Head of caudate nucleus (tissue), 42 donors: ENCODE measurements at places on chromosomes 5 and 9.

DNA sequence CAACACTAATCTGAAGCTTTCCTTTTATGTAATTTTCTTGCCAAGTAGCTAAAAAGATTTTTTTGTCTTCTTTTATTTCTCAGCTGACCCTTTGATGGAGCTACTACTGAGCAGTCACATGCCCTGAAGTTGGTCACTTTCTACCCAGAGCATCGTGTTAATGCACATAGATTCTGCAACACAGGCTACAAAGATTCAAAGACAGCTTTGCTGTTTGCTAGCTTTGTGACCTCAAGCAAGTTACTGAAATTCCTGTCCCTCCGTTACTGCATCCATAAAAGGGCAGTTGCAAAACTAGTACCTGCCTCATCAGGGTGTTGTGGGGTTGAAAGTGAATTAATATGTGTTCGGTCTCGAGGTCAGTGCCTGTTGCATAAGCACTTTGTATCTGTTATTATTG lies 179.9 kb downstream of the GAS1 start:
- DNase-seq: no peak

DNA sequence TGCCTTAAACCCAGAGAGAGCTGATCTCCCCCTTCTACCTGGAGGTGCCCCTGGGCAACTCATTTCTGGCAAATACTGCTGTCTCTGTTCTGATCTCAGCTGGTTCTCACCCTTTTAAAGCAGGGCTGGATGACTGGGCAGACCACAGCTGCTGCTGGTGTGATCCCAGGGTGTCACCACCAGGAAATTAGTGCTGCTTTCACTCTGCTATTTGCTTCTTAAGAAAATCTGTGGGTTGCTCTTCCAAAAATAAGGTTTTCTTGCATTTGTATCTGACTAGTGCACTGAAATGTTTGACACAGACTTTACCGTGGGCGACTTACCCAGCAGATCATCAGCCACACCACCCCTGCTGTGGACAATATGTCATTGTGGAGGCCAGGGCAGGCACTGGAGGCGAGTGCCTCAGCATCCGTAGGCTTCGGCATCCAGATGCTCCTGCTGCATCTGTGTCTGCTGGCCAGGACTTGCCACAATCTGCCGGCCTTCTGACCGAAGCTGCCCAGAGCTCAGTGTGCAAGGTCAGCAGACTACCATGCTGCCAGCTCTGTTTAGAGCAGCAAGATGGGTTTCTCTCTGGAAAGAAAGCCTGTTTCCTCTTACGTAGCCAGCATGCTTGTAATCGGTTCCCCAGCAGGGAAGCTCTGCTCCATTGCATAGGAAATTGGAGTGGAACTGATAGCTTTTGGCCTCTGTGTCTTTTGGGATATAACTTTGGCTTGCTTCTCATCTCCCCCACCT lies 13.6 kb downstream of the ARHGAP26 start:
- DNase-seq: peak; percentile 34

DNA sequence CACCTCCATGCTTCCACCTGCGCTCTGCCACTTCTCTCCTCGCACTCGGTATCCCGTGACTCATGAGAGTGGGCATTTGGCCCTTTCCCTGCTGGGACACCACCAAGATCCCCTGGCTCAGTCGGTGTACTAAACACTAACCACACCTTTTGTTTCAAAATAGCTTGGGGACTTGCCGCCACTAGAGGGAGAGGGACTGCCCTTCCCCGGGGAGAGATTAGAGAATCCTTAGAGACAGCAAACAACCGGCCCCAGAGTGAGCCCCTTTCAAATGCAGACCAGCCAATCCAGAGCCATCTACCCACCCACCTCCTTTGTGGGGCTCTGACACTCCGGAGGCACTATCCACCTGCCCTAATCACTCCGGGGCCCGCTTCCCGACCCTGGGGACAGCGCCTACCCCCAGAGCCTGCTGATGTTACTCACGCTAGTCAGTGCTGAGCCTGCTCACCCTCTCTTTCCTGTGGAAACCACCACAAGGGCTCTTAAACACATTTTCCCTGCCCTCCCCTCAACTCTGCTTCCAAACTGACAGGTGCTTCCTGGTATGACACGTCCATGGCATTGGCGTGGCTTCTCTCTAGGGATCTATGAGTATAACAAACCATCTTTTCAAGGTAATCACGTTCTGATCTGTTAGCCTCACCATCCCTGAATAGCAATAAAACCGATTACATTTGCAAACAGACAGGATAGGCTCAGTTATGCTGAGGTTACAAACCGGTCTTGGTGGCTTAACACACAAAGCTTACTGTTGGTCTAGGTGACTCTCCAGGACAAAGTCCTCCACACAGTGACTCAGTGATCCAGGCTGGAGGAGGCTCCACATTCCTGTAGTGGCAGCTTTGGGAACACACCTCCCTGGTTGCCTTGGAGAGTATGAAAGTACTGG lies 180.1 kb upstream of the MVB12B start:
- peak; percentile 26 for DNase-seq

GRCh38 chr5:76493190-76493837 lies 90.2 kb downstream of the IQGAP2 start:
- DNase-seq: no peak

- no peak for DNase-seq
Observed at GRCh38 chr5:139141446-139142204, 56.5 kb downstream of the SIL1 start.
